ENCODE measurements at places on chromosomes 12 and 14. TPM values are rescaled to one million over a fixed set of nuclear protein-coding genes. Genes with fewer than 3 reads are reported as not detected.

GRCh38 chr12:49959685-49960473, 1.8 kb upstream of the AQP5 start:
- DNase-seq: no peak

GRCh38 chr12:90854136-90854689, 100.8 kb downstream of the CCER1 start:
- DNase-seq: peak; percentile 40

DNA sequence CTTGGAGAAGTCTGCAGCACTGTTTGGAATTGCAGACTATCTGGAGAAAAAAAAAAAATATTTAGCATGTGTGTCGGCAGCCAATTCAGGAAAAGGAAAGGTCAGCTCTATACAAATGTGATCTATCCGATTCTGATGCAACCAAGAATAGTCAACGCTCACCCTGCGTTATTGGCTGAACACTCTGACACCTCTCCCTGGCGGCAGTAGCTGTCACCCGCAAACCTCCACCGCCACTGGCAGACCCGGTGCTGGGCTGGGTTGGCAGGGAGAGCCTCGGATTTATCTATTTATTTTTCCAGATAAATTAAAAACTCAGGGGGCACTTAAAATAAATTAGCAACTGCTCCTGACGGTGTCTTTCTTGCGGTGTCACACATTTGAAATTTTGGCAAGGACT, 409.7 kb downstream of the VRK1 start:
- DNase-seq: no peak

The OR6C65 gene
- not detected for polyA plus RNA-seq

GRCh38 chr12:27179400-27180214, 64.5 kb upstream of the STK38L start:
- no peak for DNase-seq

GRCh38 chr14:99595034-99595433, 9.0 kb downstream of the CCDC85C start:
- DNase-seq: no peak

GRCh38 chr12:52207895-52208294, 16.1 kb upstream of the KRT80 start:
- no peak for DNase-seq

The PLEKHH1 gene
- polyA plus RNA-seq: 87.7 TPM

DNA sequence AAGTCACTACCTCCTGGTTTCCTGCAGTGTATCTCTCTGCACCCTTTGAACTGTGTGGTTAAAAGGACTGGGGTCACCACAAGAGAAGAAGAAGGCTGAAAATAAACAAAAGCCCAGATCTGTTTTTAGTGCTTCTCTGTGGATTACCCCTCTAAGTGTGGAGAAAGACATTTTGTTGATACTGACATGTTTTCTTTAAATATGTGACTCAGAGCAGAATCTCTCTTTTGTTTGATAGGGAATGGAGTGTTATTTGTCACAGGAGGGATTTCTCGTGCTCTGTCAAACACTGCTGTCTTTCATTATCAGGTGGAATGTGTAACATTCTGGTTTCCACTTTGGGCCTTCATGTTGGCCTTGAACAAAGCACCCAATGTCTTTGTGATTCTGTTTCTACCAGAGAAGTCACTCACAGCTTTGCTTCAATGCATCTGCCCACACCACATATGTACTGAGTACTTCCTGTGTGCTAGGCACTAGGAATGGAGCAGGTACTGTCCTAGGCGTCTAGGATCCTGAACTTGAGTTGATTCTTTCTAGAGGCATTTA, 82.1 kb downstream of the PLXNC1 start:
- no peak for DNase-seq

- DNase-seq: no peak
These were observed 8.6 kb upstream of the TMEM119 start for GRCh38 chr12:108606492-108606891.

The KRT4 gene
- 0.47 TPM for polyA plus RNA-seq

DNA sequence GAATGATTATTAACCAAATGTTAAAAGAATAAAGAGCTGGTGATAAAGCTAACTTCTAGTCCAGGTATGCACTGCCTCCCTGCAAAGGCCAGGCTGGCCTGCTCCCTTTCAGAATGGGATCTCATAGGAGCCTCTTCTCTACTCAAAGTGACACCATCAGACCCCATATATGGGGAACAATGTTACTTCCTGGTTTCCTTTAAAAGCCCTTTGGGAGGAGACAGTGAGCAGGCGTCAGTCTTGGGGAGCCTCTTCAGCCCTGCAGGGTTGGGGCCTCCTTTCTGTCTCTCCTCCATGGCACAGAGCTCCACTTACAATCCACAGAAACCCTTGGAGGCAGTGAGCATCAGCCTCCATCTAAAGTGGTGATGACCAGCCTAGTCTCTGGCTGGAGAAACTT, 17.3 kb upstream of the GPRC5A start:
- DNase-seq: no peak

Data from left kidney (tissue), 8 donors.